ENCODE measurements at places on chromosomes 3 and 15.

DNA sequence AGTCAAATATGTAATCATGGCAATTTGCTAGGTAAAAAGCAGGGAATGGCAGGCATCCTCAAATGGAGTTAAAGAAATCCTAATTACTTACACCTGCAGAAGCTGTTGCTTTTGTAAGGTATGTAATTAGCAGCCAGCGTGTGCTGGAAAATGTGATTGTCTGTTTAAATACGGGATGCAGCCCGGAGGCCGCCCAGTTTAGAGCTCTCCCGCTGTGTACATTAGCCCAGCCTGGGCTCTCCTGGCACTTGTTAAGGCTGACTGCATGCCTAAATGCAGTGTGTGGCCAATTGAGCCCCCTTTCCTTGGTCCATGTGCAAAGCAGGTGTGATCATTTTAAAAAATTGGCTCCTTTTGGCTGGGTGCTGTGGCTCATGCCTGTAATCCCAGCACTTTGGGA, 9.0 kb downstream of the DPH3 start:
- no peak for DNase-seq

GRCh38 chr3:170130532-170130931, 51.0 kb downstream of the PHC3 start:
- no peak for DNase-seq

DNA sequence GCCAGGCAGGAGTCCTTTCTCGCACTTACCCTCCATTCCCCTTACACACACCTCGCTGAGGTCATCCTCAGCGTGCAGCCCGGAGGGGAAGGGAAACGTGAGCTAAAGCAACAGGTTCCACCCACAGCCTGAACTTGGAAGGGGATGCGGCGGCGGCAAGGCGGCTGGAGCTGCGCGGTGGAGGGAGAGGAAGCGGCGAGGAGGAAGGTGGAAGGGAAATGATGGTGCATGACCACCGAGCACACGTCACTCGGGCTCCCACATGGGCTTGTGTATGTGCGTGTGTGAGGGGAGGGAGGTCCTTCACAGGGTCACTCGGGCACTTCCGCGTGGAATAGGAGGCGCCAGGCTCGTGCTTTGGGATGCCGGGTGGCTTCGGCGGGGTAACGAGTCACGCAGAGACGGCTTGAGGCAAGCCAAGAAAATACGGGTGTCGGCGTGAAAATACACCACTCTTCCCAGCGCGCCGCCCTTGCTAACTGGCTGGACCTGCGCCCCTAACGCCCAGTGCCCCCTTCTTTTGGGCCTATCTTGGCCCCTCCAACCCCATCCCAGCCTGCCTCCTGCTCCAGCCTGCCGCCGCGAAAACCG, 225.5 kb upstream of the IL12A start:
- peak; percentile 83 for DNase-seq

- no peak for DNase-seq
Measured at GRCh38 chr3:180973543-180973942, 16.0 kb downstream of the DNAJC19 start.

- DNase-seq, result no peak
Measured at GRCh38 chr3:31772758-31773473, 208.1 kb downstream of the OSBPL10 start.

- DNase-seq, result peak; percentile 14
Measured at GRCh38 chr3:154427685-154428285, 2.2 kb downstream of the GPR149 start.

DNA sequence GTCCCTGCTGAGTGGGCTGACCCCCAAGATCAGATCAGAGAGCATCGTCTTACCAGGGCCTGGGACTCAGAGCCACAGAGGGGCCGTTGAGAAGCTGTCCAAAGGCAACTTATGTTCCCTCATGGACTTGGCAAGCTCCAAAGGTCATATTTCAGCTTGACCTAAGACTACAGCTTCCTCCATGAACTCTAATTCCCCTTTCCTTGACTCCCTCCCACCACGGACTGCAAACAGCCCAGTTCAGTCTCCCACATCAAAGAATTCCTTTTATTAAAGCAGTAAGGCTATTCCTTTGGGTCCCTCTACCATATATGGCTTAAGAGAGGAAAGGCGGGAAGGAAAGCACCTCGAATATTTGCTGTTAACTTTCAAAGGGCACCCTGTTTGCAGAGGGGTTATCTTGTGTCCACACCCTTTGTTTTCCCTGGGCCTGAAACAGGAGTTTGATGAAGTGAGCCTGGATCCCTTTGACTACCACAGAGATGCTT, 146.1 kb upstream of the THBS1 start:
- DNase-seq, result no peak

DNA sequence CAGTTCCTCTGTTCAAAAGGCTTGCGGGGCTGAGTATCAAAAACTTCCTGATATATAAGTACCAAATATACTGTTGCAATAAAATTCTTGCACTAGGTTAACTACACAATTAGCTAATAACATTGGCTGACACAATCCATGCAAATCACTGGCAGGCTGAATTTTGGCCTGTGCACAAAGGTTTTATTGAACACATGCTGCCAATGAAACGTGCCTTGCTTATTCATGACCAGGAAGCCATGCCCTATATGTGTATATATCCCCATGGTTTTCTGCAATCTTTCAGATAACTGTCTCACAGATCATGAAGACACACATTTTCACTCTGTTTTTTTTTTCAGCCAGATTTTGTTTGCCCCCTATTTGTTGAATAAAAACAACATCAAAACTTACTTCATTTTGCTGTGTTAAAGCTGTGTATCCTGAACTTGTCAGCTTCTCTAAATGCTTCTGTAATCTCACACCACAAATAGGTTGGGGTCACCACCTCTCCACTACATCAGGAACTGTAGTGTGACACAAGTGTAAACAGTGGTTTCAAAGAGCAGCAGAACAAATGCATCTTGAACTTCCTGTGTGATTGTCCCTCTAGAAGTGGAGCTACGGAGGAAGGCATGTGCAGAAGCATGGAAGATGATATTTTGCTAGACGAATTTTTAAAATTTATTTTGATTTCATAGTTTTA, 920.7 kb upstream of the NR2F2 start:
- no peak for DNase-seq

DNA sequence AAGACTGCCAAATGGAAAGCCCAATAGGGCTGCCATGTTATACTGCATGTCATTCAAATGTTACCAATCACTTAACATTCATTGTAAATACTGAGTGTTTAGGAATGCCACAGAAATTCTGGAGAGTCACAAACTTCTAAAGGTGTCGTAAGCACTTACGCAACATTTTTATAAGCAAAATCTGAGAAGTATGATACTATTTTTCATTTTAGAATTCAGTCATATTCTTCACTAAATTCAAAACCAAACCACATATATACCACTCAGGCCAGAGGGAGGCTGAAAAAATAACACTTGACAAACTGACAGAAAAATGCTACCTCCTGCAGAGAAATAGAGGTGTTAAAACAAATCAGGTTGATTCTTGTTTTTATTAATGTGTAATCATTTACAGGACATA, 89.8 kb downstream of the THBS1 start:
- DNase-seq, result no peak

- DNase-seq, result peak; percentile 23
Measured at GRCh38 chr3:8817486-8817885, 48.1 kb upstream of the OXTR start.

GRCh38 chr3:5694266-5694665, 506.8 kb downstream of the EDEM1 start:
- no peak for DNase-seq

DNA sequence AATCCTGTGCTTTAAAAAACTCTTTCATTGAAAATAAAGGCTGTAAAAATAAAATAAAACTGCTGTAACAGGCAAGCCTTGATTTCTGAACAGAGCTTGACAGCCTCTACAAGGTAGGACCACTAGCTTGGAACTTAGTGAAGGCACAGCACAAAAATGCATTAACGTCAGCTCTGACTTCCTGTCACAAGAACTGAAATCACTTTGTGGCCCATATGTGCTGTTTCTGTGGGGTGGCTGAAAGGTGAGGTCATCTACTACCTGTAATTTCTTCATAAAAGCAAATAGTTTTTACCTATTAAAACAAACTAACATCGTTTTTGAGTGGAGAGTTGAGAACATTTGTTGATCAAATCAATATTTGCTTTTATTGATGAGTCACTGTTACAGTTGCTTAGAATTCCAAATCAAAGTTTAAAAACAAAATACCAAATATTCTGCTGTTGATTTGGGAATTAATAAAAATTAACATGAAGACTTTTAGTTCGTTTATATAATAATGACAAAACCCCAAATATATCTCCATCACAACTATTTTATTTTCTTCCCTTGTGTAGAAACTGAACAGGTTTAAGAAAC, 1034.1 kb downstream of the MCTP2 start:
- no peak for DNase-seq

DNA sequence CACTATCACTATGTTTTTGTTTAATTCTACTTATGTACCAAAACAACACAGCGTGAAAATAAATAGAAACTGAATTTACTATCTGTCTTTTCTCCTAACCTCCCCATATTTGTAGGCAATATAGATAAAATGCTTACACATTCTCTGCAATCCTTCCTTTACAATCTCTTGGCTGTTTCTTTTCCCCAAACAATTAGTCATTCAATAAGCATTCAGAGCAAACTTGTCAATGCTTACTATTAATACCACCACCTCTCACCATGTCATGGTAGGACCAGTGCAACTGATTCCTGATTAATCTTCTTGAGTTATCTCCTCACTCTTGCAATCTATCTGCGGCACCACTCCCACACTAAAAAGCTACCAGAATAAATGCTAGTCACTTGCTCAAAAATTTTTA, 74.0 kb upstream of the TTBK2 start:
- peak; percentile 12 for DNase-seq

DNA sequence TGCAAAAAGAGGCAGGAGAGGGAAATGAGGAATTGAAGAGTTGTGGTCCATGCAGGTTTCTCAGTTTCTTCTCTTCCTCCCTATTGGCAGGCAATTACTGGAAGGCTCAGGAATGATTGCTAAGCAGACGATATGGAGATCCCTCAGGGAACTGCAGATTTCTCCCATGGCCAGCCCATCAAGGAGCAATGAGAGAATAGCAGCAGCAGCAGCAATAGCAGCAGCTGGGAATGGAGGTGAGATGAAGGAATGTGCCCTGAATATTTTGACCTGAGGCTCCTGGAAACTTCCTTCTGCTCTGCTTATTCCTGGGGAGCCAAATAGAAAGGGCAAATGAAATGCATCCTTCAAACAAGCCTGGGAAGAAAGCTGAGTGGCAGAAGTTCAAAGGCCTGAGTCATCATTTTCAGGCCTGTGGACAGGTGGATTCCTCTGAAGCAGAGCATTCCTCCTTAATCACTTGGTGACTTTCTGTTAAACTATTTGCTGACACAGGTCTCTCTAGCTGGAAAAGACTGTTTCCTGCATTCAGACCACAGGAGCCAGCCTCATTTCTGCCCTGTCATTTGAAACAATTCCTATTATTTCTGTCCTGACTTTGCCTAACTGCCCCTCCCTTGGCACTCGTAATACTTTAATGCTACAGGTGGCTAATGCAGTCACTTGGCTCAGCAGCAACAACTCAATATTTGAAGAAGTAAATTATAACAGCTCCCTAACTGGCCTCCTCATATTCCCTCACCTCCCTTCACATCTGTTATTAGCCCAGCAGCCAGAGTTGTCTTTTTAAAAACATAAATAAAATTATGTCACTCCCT, 146.9 kb upstream of the GADL1 start:
- DNase-seq, result peak; percentile 71

GRCh38 chr3:157091083-157091833, 68.7 kb downstream of the CCNL1 start:
- no peak for DNase-seq

GRCh38 chr3:126472277-126473006, 3.2 kb downstream of the ZXDC start:
- DNase-seq, result peak; percentile 86

DNA sequence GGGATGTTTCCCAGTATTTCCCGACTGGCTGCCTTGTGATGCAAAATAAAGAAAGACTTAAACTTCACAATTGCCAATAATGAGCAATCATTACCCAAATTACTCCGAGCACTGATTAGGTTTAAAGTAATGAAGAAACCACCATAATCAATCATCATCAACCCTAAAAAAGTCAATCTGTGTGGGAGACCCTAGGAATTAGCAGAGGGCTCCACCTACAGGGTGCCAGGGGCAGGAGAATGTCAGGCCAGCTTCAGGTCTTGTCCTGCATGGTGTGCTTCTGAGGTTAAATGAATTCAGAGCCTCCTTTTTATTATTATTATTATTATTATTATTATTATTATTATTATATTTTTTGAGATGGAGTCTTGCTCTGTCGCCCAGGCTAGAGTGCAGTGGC, 478.0 kb upstream of the ARRDC4 start:
- DNase-seq, result no peak

GRCh38 chr3:4552811-4553210, 59.7 kb downstream of the ITPR1 start:
- no peak for DNase-seq

- no peak for DNase-seq
Measured at GRCh38 chr15:84950570-84951111, 31.0 kb upstream of the PDE8A start.

DNA sequence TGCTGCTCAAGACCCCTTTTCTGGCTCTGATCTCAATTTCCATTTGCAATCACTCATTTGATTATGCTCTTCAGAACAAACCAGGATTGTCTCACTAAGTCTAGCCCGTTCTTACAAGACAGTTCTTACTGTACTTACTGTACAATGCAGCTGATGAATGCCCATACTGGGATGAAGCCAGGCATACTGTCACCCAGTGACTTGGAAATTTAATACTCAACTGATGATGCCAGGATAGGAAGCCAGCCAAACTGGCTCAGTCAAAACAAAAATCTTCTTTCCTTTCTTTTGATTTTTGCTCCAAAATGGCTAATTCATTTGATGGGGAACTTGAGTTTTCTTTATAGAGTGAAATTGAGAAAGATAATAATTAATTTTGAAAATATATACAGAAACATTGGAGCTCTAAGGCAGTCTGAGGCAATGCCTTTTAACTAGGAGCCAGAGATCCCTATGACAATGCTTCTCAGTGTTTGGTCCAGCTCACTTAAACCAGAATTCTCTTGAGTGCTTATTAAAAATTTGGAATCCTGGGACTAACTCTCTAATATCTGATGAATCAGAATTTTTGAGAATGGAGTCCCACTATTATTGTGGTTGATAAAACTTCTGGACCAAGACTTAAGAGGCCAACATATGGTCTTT, 265.6 kb upstream of the THBS1 start:
- no peak for DNase-seq

DNA sequence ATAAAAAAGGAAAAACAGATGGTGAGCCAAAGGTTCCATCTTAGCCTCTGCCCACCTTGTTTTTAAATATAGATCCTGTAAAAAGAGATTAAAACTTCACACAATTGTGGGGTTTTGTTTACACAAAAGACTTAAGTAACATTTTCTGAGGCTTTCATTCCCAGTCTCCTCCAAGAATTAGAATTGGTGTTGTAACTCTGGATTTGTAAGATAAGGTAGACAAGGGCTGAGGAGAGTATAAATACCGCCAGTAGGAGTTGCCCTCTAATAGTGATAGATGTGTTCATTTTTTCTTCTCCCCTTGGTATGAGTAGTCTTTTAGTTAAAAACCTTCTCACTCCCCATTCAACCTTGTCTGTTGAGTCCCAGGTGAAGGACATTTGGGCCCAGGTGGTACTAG, 8.5 kb downstream of the MINDY2 start:
- no peak for DNase-seq

- DNase-seq, result no peak
Measured at GRCh38 chr15:58383876-58384275, 47.9 kb upstream of the LIPC start.

Measured in AG20443 (cell line).